ENCODE measurements at places on chromosomes 13 and 19.

- DNase-seq, result no peak
These were observed 129.4 kb downstream of the PCDH20 start for GRCh38 chr13:61286148-61286745.

- DNase-seq, result no peak
These were observed 148.0 kb downstream of the PTPRS start for GRCh38 chr19:5192568-5192967.

DNA sequence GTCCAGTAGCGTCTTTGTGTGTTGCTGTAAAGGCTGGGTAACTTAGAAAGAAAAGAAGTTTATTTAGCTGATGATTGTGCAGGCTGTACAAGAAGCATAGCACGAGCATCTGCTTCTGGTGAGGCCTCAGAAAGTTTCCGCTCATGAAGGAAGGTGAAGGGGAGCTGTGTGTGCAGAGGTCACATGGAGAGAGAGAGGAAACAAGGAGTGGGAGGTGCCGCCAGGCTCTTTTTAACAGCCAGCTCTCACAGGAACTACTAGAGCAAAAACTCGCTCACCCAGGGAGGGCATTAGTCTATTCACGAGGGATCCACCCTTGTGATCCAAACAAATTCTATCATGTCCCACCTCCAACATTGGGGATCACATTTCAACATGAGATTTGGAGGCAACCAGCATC is 99.8 kb downstream of the GPR12 start:
- no peak for DNase-seq

DNA sequence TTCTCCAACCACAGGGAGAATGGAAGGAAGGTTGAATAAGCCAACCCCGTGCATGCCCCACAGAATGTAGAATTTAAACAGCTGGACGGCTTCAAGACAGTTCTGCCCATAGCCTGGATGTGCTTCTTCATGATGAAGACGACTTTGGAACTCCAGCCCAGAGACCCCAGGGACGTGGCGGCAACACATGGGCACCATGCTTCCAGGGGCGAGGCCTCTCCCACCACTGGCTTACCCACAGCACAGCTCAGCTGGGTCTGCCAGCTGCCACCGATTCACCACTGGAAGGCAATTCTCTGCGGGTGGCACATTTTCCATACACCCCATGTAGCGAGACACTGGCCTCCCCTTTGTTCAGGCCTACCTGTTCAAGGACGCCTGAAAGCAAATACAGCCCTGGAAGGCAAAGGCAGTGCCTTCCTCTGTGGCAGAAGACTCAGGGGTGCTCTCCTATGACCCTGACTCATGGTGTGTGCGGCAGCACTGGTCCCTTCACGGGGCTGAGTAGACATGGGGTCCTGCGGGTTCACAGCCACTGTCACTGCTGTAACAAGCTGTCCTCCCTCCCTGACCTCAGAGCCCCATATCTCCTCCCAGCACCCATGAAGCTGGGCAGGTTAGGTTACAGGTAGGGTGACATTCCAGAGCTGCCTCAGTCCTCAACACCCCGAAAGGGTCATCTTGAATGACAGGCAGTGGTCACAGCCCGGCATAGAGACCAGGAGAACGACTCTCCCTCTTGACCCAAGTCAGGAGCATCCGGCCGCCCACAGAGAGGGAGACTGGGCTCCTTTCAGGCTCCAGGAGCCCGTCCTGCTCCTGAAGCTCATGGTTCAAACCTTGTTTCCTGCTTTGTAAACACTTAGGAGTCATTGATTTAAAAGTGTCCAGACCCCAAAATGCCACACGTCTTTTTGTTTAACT is 72.7 kb downstream of the SPACA7 start:
- DNase-seq, result no peak

DNA sequence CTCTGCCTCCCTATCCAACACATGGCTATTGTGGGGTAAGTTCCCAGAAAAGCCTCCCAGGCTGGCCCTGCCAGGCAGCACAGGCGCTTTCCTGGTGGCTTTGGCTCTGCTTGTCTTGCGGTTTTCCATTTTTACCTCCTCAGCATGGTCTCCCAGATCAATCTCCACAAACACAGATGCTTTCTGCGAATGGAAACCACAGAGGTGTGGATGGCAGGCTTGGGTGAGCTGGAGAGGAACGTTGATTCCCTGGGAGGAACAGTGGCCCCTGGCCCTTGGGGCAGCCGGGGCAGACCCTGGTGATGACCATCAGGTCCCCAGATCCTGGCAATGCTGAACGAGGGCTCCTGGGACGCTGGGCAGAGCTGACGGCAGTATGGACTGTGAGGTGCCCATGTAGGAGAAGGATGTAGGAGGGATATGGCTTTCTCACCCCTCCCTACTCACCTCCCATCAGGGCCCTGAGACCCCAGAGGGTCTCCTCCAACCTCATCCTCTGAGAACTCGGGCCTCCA is 6.6 kb downstream of the C13orf46 start:
- DNase-seq, result no peak

- DNase-seq, result no peak
These were observed 2.1 kb downstream of the CSNK1G2 start for GRCh38 chr19:1942934-1943555.

DNA sequence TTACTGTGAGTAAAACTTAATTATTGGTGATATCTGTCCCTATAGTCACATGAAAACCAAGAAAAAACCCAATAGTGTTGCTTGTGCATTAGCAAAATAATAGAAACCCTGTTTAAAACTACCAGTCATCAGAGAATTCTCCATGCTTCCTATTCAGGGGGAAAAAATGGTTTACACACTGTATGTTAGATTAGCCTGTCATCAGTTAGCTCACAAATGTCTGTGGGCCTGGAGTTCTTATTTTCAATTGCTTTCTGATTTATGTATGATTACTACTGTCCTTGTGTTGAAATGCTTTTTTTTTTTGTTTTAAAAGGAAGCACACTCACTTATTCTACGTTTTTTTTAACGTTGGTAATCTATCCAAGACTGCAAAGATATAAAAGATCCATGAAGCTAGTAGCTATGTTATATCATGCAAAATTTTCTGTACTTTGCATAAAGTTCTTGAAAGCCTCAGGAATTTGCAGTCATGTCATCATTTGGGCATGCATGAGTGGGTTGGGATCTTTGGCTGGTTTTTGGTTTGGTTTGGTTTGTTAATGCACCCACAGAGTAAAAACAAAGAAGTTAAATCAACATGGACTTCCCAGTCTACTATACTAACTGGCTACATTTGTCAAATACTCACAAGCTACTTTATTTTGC is 25.9 kb downstream of the RXFP2 start:
- no peak for DNase-seq
